ENCODE measurements at places on chromosomes 12 and 14.

DNA sequence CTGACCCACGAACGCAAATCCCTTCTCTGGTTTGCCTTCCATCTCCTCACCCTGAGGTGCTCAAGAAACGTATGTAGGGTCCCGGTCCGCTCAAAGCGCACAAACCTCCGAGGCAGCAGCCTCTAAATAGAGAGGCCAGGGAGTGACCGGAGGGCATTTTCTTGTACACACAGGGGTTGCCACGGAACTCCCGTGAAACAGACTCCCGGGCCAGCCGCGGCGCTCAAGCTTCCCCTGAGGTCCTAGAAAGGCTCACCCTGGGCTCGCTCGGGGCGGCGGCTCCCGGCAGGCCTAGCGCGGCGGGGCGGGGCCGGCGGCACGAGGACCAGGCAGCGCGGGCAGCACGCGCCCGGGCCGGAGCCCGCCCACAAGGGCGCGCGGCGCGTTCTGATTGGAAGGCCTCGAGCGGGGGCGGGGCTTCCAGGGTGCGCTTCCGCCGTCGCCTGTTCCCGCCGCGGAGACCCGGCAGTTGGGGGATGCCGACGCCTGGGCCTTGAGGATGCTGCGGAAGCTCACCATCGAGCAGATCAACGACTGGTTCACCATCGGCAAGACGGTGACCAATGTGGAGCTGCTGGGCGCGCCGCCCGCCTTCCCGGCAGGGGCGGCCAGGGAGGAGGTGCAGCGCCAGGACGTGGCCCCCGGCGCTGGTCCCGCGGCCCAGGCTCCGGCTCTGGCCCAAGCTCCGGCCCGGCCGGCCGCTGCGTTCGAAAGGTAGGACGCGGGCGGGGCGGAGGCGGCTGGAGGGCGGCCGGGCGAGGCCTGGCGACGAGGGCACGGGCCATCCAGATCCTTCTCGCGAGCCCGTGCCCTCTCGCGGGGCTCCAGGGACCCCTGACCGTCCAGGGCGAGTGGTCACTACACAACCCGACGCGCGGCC, at the start of gene TDRD9:
TDRD9 (plus strand) TSS at position 446 of the 880 bp plus-strand sequence; CDS start at position 500, 54 bp downstream.
- DNase-seq, result no peak

DNA sequence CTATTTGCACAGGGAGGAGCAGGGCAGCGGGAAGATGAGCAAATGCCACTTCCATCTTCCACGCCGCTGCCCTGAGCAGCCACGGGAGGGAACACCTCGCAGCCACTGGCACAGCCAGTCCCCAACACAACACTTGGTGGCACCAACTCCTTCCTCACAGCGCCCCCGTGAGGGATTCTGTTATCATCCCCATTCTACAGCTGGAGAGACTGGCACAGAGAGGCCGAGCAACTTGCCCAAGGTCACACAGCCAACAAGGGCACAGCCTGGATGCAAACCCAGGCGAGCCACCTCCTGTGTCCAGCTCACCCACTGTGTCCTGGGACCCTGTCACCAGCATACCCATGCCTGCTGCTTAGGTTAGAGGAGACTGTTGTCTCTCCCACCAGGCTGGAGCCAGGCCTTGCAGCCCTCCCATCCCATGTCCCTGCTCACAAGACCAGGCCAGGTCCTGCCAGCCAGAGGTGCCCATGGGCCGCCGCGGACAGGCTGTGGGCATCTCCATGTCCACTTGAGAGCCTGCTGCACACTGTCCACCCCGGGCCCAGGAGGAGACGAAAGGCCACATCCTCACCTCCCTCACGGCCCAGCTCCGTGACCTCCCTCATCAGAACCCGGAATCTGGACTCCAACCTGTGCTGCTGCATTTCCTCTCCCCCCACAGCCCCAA, 57.0 kb downstream of the NCOR2 start:
- DNase-seq, result no peak

- DNase-seq, result peak; percentile 65
Observed at GRCh38 chr14:100523843-100524169, 63.4 kb downstream of the BEGAIN start.

GRCh38 chr12:109900752-109901580, 892 bp downstream of the TCHP start:
- DNase-seq, result peak; percentile 15

DNA sequence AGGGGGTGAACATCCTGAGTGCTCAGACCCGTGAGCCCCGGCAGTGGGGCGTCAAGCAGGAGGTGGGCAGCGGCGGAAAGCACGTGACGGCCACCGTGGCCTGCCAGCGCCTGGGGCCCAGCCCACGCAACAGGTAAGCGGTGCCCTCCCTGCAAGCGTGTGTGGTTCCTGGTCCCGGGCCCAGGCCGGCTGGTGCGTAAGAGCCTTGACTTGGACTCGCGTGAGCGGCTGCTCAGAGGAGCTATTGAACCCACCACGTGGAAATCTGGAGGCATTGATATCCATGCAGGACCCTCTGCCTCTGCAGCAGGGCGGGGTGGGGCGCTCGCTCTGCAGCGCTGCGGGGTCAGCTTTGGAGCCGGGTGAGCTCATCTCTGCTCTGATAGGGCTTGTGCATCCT, 277.0 kb downstream of the TMEM132C start:
- DNase-seq, result no peak

DNA sequence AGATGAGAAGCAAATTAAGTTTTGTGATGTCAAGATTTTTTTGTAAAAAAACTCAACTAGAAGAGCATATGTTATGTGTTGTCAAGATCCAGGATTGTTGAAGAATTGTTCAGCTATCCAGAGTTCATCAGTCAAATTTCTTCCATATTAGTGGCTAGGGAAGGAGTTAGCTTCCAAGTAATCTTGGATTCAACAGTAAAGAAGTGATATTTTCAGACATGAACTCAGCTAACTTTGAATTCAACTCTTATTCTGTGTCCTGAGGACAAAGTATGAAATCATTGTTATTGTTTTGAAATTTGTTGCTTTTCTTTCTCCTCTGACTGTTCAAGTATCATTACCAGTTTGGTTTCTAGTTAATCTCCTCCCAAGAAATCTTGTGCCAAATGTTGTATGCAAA, 589.3 kb upstream of the NOVA1 start:
- DNase-seq, result no peak

DNA sequence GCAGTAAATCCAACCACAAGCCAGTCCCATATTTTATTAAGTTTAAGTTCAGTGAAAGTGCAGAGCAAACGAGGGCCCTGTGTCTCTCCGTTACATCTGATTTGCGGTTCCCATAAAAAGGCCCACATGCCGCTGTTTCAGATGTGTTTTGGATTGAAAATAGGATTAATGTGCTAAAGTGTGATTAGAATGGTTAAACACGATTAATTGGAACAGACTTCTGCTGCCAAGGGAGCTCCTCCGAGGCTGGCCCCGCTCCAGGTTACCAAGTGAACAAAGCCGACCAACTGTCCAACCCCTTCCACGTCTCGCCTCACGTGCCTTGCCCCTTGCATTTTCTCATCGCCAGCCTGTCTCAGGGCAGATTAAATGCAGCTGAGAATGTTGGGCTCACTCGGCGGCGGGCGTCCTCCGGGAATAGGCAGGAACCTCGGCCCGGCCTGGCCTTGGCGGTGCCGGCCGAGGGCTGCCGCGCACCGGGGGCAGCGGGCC, 166.5 kb upstream of the GSC start:
- DNase-seq, result peak; percentile 97

DNA sequence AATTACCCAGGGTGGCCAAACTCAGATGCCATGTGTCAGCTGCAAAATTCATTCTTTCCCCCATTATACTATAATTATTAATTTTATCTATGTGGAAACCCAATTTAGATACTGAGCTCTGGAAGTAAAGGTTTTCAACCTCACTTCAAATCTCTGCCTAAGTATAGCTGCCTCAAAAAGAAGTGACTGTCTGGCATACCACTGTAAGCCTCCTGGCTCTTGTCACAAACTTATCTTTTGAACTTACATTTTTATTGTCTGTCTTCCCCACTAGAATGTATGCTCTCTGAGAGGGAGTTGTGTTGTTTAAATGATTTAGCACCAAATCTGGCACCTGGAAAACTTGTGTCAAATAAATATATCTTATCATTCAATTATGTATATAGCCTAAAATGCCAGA, 16.1 kb upstream of the PRICKLE1 start:
- no peak for DNase-seq

DNA sequence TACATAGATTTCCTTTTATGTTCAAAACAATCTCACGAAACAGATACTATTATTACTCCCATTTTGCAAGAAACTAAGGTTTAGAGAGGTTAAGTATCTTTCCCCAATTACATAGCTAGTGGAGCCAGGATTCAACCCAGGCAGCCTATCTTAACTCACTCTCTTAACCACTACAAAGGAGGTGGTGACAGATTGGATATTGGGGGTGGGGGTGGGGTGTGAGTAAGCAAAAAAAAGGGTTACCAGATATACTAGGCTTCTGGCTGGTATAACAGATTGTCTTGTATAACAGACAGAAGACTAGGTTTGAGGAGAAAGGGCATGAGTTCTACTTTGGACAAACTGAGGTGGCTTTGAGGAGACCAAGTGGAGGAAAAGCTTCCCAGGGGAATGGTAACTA, 2.1 kb downstream of the GMFB start:
- DNase-seq, result no peak

DNA sequence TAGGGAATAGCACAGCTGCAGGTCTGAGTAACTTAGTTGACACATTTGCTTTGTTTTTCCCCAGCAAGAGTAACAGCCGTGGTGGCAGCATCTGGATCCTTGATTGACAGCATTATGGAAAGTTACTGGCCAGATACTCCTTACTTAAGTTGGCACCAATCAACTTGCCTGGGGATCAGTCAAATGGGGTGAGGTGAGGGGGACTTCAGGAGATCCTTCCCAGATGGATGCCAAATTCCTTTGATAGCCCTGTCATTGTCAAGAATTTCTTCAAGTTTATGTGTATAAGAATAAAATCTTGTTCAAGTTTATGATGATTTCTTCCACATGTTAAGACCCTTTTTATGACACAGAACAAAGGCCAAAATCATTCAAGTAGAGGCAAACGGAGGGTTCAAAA, 618.4 kb downstream of the SLC6A15 start:
- DNase-seq, result no peak

DNA sequence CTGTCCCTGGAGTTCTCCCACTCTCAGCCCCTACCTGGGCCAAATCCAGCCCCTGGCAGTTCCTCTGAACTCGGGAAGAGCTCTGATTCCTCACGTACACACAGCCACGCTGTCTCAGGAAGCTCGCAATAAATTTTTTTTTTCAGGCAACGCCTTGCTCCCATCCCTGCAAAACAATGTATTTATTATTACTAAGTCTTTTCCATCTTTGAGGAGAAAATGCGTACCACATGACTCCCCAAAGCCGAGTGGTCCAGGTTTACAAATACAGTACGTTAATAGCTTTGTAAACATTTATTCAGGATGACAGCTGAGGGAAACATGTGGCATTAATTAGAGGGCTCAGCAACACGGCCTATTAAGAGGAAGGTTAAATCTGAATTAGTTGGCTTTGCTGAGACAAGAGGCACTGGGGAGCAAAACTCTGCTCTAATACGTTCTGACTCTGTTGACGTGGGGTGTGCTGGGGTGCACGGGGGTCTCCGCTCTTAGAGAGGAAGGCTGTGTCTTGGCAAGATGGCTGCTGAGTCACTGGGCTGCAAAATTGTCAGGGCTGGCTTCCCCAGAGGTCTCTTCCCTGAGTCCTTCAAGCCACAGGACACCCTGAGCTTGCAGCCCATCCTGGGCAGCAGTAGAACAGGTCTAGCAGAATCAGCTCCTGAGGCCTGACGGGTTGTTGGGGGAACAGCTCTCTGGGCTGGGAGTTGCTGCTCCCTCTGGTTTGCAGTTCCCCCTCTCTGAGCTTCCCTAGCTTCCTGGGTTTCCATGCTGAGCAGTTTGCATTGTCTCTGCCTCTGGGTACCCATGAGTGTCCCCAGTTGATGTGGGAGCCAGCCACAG, 185.2 kb upstream of the TBX3 start:
- DNase-seq, result peak; percentile 24

Data from DMS79 treated with DMSO at 0.1 percent for 48 hours (cell line).